ENCODE measurements at places on chromosomes 4 and X.

- no peak overlapping the region for H3K4me3 ChIP-seq
- peaks cover 7% of the 10 kb centered on the region for H3K27me3 ChIP-seq
- no peaks in the 10 kb centered on the region for H3K4me1 ChIP-seq
- no peak for DNase-seq
Observed at GRCh38 chr4:152041295-152041694, 280.5 kb upstream of the GATB start.

DNA sequence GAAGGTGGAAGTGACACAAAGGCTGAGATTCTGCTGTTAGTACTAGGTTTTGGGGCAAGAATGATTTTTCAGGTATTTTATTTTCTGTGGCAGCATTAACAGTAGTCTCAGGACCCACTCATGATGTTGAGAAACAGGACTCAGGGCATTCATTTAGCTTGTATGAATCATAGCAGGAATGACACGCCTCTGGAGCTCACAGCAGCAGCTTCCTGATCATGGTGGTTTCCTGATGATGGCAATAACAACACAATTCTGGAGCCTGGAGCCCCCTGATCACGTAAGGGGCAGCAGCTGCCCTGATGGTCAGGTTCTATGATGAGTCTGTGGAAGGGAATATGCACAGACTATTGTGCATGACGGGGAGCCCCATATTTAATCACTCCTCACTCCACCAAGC is 47.0 kb downstream of the TASL start:
- no peaks in the 10 kb centered on the region for H3K27me3 ChIP-seq
- H3K4me3 ChIP-seq = no peak overlapping the region
- no peaks in the 10 kb centered on the region for H3K36me3 ChIP-seq
- DNase-seq = no peak
- no peaks in the 10 kb centered on the region for H3K4me1 ChIP-seq

DNA sequence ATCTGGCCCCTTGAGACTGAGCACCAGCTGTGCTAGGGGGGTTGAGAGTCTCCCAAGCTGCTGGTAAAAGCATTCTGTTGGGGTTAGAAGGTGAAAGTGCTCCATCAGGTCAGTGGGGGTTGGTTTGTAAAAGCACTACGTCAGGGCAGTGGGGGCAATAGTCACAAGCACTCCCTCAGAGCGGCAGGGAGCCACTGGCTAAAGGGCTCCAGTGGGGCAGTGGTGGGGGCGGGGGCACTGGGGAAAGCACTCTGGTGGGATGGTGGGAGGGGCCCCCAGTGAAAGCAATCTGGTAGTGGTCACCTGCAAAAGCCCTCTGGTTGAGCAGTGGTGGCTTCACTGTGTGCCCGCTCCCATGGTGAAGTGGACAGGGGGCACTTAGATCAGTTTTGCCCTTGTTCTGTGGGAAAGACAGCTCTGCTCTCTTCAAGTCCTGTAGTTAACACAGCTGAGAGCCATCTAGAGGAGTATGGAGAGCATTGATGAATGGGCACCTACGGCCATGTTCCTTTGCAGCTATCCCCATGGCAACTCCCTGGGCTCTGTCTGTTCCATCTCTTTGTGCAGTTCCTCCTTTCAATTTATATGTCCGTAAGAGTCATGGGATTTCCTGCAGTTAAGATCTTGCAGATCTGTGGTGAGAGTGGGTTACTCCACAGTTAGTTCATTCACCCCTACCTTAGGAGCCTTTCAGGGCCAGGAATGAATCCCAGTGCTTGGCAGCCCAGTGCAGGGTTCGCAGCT is 106.4 kb downstream of the SH3BGRL start:
- no peak overlapping the region for H3K27ac ChIP-seq
- no peak for DNase-seq
- peaks cover 18% of the 10 kb centered on the region for H3K4me1 ChIP-seq
- no peak overlapping the region for H3K4me3 ChIP-seq
- no peaks in the 10 kb centered on the region for H3K27me3 ChIP-seq
- no peaks in the 10 kb centered on the region for H3K36me3 ChIP-seq

- DNase-seq = no peak
- H3K27me3 ChIP-seq = peaks cover 3% of the 10 kb centered on the region
- no peaks in the 10 kb centered on the region for H3K36me3 ChIP-seq
- H3K27ac ChIP-seq = no peak overlapping the region
- no peak overlapping the region for H3K4me3 ChIP-seq
Observed at GRCh38 chr4:88953400-88953799, 103.6 kb downstream of the FAM13A start.

DNA sequence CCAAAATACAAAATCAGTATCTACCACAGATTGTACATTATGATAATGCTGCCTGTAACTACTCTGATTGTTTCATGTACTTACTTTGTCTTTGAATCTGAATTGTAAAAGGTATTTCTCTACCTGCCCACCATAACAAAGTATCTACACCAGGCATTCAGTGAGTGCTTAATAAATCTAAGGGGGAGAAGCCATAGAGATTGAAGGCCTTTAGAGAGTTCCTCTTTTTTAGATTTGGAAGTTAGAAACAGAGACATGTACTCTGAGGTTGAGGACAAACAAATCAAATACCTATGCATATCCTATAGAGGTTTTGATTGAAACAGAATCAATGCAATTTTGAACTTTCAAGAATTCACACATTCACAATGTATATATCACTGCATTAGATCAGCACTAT is 42.7 kb downstream of the SAT1 start:
- H3K27ac ChIP-seq = no peak overlapping the region
- no peaks in the 10 kb centered on the region for H3K27me3 ChIP-seq
- DNase-seq = no peak
- H3K4me3 ChIP-seq = no peak overlapping the region
- H3K4me1 ChIP-seq = no peaks in the 10 kb centered on the region
- no peaks in the 10 kb centered on the region for H3K36me3 ChIP-seq

- H3K27me3 ChIP-seq = no peaks in the 10 kb centered on the region
- no peaks in the 10 kb centered on the region for H3K36me3 ChIP-seq
- no peak overlapping the region for H3K27ac ChIP-seq
Observed at GRCh38 chr4:160872491-160872890, 1291.3 kb downstream of the FSTL5 start.

DNA sequence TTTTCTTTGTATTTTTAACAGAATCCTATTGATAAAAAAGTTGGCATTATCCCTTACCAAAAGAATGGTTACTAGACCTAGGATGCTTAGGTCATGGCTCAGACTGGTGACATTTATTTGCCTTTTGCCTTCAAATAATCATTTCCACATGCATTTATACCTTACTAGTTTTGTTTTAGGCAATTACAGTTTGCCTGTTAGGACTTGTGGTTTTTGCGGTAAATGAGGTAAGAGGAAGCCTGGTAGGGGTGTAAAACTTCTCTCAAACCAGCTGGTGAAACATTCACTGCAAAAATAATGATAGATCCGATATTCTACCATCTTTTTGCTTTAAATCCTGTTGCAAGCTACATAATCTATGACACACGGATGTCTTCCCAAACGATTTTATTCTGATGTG is 12.1 kb downstream of the LAMP2 start:
- H3K36me3 ChIP-seq = peaks cover 18% of the 10 kb centered on the region
- no peak overlapping the region for H3K27ac ChIP-seq
- no peaks in the 10 kb centered on the region for H3K27me3 ChIP-seq
- DNase-seq = no peak

DNA sequence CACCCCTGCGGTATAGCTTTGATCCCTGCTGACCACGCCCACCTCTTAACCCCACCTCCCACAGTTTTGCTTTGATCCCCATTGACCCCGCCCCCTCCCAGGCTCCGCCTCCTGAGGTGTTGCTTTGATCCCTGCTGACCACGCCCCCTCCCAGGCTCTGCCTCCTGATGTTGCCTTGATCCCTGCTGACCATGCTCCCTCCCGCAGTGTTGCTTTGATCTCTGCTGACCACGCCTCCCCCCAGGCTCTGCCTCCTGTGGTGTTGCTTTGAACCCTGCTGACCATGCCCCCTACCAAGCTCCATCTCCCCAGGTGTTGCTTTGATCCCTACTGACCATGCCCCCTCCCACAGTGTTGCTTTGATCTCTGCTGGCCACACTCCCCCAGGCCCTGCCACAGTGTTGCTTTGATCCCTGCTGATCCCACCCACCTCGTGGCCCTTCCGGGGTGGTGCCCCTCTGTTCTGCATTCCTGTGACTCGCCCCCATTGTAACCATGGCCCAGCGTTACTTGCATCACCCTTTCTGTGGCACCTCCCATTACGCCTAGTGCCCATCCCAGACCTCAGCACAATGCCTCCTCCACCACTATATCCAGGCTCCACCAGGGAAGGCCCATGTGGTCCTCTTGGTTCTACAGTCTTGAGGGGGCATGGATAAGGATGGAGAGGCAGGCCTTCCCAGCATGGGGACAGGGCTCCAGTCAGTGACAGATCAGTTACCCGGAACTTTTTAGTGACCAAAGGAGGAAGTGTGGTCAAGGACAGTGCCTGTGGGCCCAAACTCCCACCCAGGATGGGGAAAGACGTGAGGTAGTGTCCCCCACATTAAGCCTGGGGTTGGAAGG is 70.8 kb downstream of the ADRA2C start:
- no peak for DNase-seq
- H3K36me3 ChIP-seq = peaks cover 3% of the 10 kb centered on the region
- H3K27me3 ChIP-seq = peaks cover 66% of the 10 kb centered on the region
- H3K4me3 ChIP-seq = no peak overlapping the region

- H3K36me3 ChIP-seq = no peaks in the 10 kb centered on the region
- no peaks in the 10 kb centered on the region for H3K4me1 ChIP-seq
- no peak overlapping the region for H3K4me3 ChIP-seq
- no peaks in the 10 kb centered on the region for H3K27me3 ChIP-seq
Observed at GRCh38 chr4:181682367-181683047, 560.7 kb upstream of the TENM3 start.

DNA sequence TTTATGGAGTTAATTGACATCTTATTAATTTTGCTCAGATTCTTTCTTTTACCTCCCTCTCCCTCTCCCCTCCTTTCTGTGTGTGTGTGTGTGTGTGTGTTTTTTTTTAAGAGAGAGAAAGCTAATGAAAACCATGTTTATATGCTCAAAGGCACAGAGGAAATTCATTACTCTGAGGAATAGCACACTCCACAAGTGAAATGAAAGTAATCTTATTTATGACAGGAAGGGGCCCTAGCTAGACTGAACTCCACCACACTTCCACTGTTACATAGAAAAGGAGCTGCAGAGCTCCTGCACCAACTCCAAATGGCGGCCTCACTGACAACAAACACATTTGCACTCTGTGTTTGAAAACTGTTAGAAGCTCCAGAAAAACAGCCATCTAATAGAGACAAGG is 150.6 kb downstream of the RASL11B start:
- no peaks in the 10 kb centered on the region for H3K27me3 ChIP-seq
- peaks cover 11% of the 10 kb centered on the region for H3K4me1 ChIP-seq
- H3K4me3 ChIP-seq = peak overlapping the region; percentile 47

GRCh38 chr4:82791179-82791578 is 7.4 kb downstream of the SCD5 start:
- DNase-seq = no peak
- no peak overlapping the region for H3K4me3 ChIP-seq
- no peaks in the 10 kb centered on the region for H3K36me3 ChIP-seq
- peaks cover 2% of the 10 kb centered on the region for H3K4me1 ChIP-seq
- no peak overlapping the region for H3K27ac ChIP-seq
- no peaks in the 10 kb centered on the region for H3K27me3 ChIP-seq

- no peak overlapping the region for H3K27ac ChIP-seq
- H3K4me3 ChIP-seq = no peak overlapping the region
- H3K4me1 ChIP-seq = no peaks in the 10 kb centered on the region
- no peaks in the 10 kb centered on the region for H3K27me3 ChIP-seq
Observed at GRCh38 chrX:40392599-40392998, 188.2 kb upstream of the ATP6AP2 start.

- no peak overlapping the region for H3K4me3 ChIP-seq
- no peaks in the 10 kb centered on the region for H3K4me1 ChIP-seq
- H3K27ac ChIP-seq = no peak overlapping the region
- no peak for DNase-seq
Observed at GRCh38 chr4:99572527-99573240, 1.9 kb upstream of the MTTP start.

DNA sequence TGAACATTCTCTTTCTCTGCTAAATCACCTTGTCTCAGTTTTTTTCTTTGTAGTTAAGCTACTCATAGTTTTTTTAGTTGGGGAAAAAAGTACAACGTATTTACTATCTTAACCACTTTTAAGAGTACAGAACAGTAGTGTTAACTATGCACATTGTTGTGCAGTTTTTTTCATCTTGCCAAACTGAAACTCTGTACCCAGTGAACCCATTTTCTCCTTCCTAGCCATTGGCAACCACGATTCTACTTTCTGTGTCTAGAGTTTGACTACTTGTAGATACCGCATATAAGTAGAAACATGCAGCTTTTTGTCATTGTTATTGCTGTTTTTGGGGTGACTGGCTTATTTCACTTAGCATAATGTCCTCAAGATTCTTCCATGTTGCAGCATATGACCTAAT is 10.0 kb downstream of the N4BP2 start:
- peaks cover 3% of the 10 kb centered on the region for H3K36me3 ChIP-seq
- DNase-seq = no peak
- H3K4me3 ChIP-seq = no peak overlapping the region
- peaks cover 26% of the 10 kb centered on the region for H3K4me1 ChIP-seq
- H3K27ac ChIP-seq = no peak overlapping the region

DNA sequence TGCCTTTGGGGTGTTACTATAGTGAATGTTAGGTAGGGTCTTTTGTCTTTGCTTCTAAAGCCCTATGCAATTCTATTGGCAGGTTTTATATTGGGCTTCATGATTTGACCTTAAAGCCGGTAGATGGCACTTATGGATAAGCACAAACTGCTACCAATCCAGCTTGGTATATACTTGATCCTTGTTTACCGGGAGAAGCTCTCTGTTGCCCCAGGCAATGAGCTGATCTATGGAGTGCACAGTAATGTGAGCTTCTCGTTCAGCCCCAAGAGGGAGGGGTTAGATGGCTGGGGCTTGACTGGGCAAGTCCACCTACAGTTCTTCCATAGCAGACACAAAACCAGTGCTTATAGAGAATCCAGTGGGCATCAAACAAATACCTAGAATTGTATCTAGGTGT is 287.2 kb upstream of the CT83 start:
- no peak overlapping the region for H3K4me3 ChIP-seq
- no peaks in the 10 kb centered on the region for H3K36me3 ChIP-seq
- H3K4me1 ChIP-seq = no peaks in the 10 kb centered on the region

Data from effector memory CD8-positive, alpha-beta T cell (primary cell).